ENCODE measurements at places on chromosomes 2 and 18. TPM values are rescaled to one million over a fixed set of nuclear protein-coding genes. Genes with fewer than 3 reads are reported as not detected.

The LDLRAD4 gene
- 18.4 TPM for total RNA-seq

The B4GALT6 gene
- total RNA-seq: 3.5 TPM

The UGT1A6 gene
- 3.2 TPM for total RNA-seq

The IL37 gene
- not detected for total RNA-seq

The SERPINB2 gene
- total RNA-seq: 0.38 TPM

The GPAT2 gene
- 3.2 TPM for total RNA-seq

The ERBB4 gene
- 22.6 TPM for total RNA-seq

The MYCN gene
- total RNA-seq: 0.49 TPM

DNA sequence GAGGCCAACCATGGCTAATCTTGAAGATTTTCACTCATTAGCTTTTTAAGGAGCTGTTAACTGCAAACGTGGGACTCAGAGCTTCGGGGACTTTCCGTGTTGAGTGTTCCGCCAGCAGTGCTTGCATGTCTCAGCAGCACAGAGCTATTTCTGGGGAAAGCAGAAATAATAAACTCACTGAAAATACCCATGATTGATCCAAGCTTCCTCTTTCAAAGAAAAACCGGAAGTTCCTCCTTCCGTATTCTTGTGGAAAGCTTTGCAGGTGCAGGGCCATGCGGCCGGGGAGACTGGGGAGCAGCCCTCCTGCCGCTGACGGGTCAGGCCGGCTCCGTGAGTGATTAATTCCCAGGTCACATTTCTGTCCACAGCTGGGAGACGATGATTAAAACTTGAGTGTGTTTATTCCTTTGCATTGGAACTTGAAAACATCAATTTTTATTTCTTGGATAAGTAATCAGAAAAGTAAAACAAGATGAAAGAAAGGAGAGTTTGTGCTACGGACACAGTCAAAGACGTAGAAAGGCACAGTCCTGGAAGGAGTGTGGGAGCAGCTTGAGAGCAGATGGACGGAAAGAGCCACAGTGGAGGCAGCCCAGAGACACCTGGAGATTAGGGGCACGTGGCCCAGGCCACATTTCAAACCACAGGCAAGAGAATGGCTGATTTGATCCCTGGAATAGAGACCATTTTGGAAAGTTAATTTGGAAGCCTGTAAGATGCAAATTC is 54.2 kb upstream of the CTDP1 start:
- DNase-seq: peak; percentile 67

GRCh38 chr18:267380-267687 is 513 bp downstream of the THOC1 start:
- no peak for DNase-seq

GRCh38 chr2:16948053-16948452 is 282.4 kb upstream of the CYRIA start:
- no peak for DNase-seq

GRCh38 chr18:63180971-63181376 is 138.6 kb downstream of the BCL2 start:
- no peak for DNase-seq

DNA sequence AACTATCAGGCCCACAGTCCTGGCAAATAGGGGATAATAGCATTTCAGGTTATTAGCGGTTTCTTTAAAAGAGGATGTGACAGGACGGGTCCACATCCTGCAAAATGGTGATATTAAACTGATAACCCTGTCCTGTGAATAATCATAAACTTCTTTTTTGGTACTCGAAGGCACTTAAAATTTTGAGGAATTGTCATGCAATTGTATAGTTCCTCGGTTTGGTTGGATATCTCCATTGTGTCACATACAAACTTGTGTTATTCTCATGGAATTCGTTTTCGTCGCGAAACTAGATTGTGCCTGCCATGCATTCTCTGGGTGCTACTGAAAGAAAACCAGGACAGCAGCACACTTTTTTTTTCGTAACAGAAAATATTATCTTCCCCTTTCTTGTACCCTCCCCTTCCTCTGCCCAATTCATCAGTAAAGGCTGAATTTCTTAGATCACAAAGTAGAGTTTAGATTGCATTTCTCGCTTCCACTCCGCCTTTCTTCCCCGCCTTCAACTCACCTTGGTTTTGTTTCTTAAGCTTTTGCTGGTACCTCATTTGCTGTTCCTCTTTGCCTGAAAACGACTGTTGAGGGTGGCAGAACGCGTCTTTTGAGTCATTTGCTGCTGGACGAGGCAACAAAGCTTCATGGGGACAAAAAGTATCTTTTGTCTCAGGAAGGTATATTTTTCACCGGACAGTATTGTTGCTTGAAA is 1.3 kb downstream of the CERS6 start:
- no peak for DNase-seq

GRCh38 chr18:8930990-8931616 is 171.4 kb upstream of the NDUFV2 start:
- no peak for DNase-seq

GRCh38 chr2:102238039-102238756 is 51.4 kb downstream of the IL1RL2 start:
- DNase-seq: no peak

- DNase-seq: no peak
Measured at GRCh38 chr18:9741793-9742523, 33.9 kb downstream of the RAB31 start.

DNA sequence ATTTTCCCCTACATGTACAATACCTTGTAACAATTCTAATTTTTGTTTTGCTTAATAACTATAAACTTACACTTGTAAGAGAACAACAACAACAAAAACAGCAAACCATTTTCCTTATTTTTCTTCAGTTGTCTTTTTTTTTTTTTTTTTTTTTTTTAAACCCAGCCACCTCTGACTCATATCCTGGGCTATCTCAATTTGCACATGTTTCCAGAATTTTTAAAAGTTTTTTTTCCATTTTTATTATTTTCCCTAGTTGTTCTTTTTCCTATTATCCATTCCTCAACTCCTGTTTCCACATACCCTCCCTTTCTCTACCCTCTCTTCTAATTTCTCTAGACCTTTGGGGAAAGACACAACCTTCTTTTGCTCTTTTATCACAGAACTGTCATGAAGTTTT is 112.5 kb downstream of the EFEMP1 start:
- DNase-seq: no peak

DNA sequence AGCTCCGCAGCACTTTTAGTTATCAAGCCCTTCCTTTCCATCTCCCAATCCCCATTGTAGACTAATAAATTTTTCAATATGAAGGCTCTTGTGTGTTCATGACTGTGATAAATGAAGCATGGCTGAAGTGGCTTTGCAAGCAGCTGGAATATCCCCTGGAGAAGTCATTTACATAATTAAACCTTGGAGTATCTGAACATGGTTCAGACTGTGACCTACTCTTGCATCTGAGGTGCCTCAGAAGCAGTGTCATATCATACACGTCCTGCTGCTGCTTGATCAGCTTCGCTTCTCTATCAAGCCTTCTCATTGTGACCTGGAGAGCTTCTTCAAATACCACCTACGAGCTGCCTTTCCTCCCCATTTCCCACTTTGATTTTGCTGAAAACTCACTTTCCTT is 48.4 kb upstream of the ZNF397 start:
- DNase-seq: no peak

- no peak for DNase-seq
Measured at GRCh38 chr2:18505703-18506341, 54.6 kb downstream of the RDH14 start.

- no peak for DNase-seq
Measured at GRCh38 chr18:47235096-47235495, 16.4 kb downstream of the SKOR2 start.

- DNase-seq: no peak
Measured at GRCh38 chr18:77107292-77107691, 25.3 kb downstream of the MBP start.

DNA sequence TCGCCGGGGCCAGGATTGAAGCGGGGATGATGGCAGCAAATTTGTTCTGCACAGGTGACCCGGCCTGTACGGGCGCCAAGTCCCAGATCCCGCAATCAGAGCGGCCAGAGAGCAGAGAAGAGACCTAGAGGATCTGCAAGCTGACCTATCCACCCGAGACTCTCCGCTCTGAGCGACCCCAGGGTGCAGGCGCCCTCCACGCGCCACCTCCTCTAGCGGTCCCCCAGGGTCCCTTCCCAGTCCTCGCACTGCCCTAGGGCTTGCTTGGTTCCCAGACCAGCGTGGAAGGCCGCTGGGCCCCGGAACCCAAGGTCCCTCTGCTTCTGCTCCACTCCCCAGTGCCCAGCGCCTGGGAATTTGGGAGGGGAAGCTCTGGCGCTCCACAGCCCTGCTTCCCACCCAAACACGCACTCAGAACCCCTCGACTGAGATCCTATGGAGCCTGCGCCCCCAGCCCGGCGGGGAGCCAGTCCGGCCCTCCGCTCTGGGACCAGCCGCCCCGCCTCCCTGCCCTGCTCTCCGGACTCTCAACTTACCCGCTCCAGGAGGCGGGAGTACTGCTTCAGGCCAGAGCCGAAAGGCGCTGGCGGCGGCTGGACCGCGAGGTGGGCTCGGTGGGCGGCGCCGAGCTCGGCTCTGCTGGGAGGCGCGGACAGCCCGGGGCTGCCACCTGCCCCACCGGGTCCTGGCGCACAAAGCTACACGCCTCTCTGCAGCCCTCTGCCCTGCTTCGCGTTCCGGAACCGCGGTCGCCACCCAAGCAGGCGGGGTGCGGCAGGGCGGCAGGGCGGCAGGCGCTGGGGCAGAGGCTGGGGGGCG is 3.0 kb upstream of the SIX3 start:
- no peak for DNase-seq

DNA sequence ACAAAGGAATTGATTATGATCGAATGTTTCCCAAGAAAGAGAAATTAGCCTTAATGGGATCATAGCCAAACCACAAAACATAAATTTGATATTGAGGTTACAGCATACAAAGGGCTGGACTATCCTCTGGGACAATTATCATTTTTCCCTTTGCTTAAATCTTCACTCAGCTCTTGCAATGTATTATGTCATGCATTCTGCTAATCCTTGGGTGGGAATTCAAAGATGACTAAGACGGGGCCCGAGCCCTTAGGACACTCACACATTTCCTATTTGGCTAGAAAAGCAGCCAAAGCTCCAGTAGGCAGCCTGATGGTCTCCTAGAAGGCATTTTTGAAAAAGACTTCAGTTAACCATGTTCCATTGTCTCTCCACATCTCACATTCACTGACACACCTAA is 17.2 kb upstream of the NMI start:
- no peak for DNase-seq

GRCh38 chr2:172276961-172277360 is 150.4 kb upstream of the ITGA6 start:
- no peak for DNase-seq

- no peak for DNase-seq
Measured at GRCh38 chr2:190641469-190641868, 7.4 kb upstream of the NAB1 start.

DNA sequence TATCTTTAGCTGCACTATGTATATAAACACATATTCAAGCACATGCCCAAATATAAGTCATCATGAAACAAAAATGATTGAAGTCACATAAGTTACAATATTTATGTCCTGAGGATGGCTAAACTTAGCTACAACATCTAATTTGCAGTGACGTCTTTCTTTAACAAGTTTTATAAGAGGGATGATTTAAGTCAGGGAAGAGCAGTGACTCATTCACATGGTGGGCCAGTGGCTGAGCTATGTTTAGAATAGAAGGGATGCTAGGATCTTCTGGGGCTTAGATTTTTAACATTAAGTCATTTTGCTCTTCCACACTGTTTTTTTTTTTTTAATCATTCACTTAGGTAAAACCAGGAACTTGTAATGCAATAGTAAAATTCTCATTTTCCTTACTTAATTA is 22.3 kb downstream of the ADCYAP1 start:
- no peak for DNase-seq

DNA sequence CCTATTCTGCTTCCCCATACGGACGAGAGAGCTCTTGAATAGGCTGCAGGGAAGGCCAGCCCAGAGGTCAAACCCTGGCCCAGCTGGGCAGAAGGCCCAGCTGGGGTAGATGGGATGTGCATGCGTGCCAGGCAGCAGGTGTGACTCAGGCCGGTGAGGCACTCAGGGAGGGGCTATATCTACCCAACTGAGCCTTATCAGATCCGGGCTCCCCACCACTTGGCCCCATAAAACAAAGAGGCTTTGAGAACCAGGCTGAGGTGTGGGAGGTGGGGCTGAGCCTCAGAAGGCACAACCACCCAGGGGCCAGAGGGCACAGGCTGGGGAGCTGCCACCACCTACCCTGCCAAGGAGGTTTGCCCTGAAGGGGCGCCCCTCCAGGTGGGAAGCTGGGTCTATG is 8.0 kb upstream of the CFAP65 start:
- no peak for DNase-seq

GRCh38 chr18:41666231-41666630 is 288.8 kb upstream of the PIK3C3 start:
- DNase-seq: no peak

GRCh38 chr2:241003369-241003768 is 5.0 kb downstream of the SNED1 start:
- no peak for DNase-seq

DNA sequence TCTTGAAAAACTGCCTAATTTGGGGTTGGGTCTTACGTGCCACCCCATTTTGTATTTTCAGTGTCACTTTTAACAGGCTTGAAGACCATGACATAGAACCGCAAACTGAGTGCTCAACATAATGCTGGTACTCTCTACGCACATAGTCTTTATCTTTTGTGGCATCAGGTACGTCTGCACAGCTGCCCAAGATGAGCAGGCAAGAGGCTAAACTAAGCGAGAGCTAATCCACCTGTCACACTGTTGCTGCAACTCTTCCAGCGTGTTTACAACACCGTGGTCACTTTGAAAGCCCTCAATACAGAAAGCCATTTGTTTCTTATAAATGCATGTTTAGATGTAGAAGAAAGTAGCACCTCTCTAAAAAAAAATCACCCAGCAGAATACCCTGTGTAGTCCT is 270.0 kb upstream of the TCF4 start:
- no peak for DNase-seq

DNA sequence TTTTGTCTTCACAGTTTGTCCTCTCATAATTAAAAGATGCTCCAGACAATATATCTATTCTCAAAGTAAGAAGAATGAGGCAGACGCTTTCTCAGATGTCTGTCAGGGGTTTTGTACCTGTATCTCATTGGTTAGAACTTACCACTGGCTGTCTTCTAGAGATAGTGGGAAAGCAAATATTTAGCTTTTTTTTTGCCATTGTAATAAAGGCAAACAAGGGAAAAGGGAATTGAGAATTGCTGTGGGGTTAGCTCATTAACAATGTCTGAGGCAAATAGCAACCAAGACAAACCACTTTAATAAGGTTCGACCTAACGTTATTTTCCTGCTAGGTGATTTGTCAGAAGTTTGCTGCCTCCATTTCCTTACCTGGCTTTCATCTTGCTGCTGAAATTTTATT is 30.0 kb downstream of the ZNF638 start:
- DNase-seq: no peak

GRCh38 chr2:231622963-231623362 is 30.3 kb downstream of the TEX44 start:
- DNase-seq: no peak

GRCh38 chr2:78281164-78281563 is 744.3 kb upstream of the REG3G start:
- DNase-seq: no peak

- DNase-seq: peak; percentile 78
Measured at GRCh38 chr18:21741562-21742314, 1.1 kb downstream of the MIB1 start.

DNA sequence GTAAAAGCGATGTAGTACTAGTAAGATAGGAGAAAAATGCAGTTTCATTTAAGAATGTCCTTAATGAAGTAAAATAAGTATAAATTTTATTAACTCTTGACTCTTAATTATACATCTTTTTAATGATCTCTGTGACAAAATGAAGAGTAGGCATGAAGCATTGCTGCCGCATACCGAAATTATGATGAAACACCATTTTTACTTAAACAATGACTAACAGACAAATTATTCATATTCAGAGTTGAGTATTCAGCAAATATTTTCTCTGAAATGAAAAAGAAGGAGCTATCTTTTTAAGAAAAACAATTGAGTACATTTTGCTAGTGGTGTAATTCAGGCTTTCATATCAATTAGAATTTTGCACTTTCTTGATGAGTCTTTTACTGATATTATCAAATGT is 150.6 kb upstream of the DOCK10 start:
- DNase-seq: no peak

Data from upper lobe of right lung (tissue), 1 donor.